ENCODE measurements at places on chromosomes 3 and 15. TPM values are rescaled to one million over a fixed set of nuclear protein-coding genes. Genes with fewer than 3 reads are reported as not detected.
A peak's percentile ranks its signal among the peaks of the same experiment; 100 is the strongest.

KNG1 gene
- total RNA-seq: 0.14 TPM

SUSD5 gene
- 0.80 TPM for total RNA-seq

- DNase-seq: peak; percentile 33
These were observed 36.2 kb downstream of the PFN2 start for GRCh38 chr3:149934524-149934923.

RTP3 gene
- total RNA-seq: not detected

GRCh38 chr3:174243171-174243570 is 616.0 kb upstream of the NAALADL2 start:
- DNase-seq: no peak

RYR3 gene
- 0.08 TPM for total RNA-seq

RHOV gene
- not detected for total RNA-seq

- DNase-seq: no peak
These were observed 326.4 kb upstream of the IGF1R start for GRCh38 chr15:98321896-98322295.

GPR27 gene
- 7.3 TPM for total RNA-seq
